Left renal pelvis (tissue), 4 donors: ENCODE measurements at places on chromosomes 4 and X. TPM values are rescaled to one million over a fixed set of nuclear protein-coding genes. Genes with fewer than 3 reads are reported as not detected.

DNA sequence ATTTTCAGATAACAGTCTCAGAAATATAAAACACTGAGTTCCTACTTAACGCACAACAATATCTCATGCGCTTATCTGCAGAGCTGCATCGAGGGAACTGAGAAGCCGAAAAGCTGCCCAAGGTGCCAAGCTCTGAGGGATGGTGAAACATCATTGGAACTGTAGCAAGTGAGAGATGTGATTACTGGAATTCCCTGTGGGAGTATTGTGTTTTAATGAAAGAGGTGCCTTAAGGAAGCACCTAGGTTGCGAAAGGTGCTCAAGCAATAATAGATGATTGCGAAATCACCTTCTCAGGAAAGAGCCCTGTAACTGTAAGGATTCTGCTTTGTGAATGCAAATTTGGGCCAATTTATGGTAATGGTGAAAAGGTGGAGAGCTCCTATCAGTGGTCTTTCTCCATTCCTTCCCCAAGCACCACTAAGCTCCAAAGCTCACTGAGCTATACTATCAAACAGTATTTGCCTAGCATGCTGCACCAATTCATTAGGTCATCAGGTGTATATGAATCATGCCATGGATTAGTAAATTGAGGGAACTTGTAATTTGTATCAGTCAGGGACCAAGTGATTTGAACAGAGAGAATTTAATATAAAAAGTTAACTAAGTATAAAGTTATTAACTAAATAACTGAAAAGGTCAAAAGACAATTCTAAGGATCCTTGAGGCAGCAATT is 59.0 kb upstream of the ATP8A1 start:
- DNase-seq, result no peak

Gene GPR34
- polyA plus RNA-seq, result 7.1 TPM

DNA sequence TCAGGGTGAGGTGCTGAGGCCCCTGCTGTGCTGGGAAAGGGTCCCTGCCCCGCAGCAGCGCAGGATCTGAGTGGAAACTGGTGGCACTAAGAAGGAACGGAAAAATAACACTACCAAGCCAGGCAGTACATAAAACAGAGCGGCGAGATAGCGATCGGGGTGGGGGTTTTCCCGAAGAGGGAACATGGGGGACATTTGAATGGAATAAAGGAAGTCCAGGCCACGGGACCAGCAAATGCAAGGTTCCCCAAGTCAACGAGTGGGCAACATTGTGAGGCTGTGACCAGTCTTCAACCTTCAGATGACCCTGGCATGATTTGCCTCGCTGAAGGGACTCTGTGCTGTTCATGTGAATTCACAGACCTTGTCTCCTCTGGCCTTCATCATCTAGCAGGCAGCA is 13.7 kb downstream of the MSX1 start:
- DNase-seq, result no peak

Gene P2RY4
- 0.25 TPM for polyA plus RNA-seq

- no peak for DNase-seq
Observed at GRCh38 chr4:73103799-73104503, 34.4 kb upstream of the COX18 start.

Gene FUNDC1
- polyA plus RNA-seq, result 34.5 TPM

GRCh38 chr4:87031920-87032319 is 97.1 kb downstream of the AFF1 start:
- DNase-seq, result no peak

DNA sequence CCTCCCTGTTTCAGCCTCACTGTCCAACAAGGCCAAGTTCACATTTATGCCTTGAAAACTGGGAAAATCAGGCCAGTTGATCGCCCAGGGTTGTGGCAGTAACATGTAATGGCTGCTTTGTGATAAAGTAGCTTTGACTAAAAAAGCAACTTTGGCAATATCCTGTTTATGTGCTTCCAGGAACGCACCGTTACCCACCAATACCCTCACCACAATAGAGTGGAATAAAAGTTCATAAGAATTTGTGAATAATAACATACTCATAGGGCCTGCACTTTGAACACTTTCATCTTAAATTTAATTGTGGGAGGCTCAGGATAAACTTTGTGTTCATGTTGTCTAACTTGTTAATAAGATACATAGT is 80.7 kb upstream of the MAML3 start:
- no peak for DNase-seq

Gene FOXO4
- polyA plus RNA-seq, result 22.0 TPM

DNA sequence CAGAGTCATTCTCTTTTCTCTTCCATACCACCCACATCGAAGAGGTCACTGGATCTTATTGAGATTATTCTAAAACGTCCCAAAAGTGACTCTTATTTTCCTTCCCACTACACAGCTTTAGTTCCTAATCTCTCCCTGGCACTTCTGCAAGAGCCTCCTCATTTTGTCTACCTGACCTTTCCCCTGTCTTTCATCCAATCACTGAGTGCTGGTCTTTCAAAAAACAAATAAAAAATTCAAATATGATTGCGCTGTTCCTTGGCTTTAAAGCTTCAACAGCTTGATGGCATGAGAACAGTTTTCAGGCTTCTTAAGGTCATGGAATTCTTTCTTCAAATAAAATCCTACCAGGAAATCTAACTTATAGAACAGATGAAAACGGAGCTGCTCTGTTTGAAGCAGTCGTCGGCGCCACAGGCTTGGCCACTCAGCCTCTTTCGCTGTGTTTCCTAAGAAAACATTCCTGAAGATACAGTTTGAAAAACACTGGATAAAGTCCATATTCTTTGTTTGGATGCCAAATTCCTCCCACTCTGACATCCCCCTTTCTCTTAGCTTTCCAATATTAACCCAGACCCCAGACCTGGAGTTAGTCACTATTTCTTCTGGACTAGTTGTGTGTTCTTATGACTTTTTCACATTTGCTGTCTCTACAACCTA is 12.5 kb downstream of the SYTL5 start:
- peak; percentile 8 for DNase-seq

Gene OPHN1
- polyA plus RNA-seq, result 8.4 TPM

- no peak for DNase-seq
Observed at GRCh38 chrX:135931644-135932487, 38.4 kb downstream of the SAGE1 start.

Gene MAMLD1
- 6.5 TPM for polyA plus RNA-seq

Gene PHEX
- polyA plus RNA-seq, result 0.37 TPM

Gene SLC10A6
- not detected for polyA plus RNA-seq

GRCh38 chr4:155572106-155572703 is 94.4 kb upstream of the GUCY1A1 start:
- DNase-seq, result no peak

Gene NSDHL
- 33.7 TPM for polyA plus RNA-seq

DNA sequence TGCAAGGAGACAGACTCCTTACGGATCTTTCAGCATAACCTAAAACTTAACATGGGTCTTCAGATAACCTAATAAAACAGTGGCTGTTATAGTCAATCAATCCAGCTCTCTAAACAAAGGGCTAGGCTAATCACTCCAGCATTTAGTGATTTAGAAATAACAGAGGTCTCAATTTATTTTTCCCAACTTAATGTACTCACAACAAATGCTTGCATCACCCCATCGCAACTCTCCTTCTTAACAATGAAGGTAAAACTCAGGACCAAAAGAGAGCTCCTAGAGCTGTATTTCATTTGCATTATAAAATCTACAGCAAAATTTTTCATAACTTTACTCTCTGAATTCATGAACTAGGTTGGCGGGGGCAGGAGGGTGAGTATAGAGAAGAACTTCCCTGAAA is 1.1 kb downstream of the LIN54 start:
- no peak for DNase-seq

Gene OPRPN
- polyA plus RNA-seq, result not detected

DNA sequence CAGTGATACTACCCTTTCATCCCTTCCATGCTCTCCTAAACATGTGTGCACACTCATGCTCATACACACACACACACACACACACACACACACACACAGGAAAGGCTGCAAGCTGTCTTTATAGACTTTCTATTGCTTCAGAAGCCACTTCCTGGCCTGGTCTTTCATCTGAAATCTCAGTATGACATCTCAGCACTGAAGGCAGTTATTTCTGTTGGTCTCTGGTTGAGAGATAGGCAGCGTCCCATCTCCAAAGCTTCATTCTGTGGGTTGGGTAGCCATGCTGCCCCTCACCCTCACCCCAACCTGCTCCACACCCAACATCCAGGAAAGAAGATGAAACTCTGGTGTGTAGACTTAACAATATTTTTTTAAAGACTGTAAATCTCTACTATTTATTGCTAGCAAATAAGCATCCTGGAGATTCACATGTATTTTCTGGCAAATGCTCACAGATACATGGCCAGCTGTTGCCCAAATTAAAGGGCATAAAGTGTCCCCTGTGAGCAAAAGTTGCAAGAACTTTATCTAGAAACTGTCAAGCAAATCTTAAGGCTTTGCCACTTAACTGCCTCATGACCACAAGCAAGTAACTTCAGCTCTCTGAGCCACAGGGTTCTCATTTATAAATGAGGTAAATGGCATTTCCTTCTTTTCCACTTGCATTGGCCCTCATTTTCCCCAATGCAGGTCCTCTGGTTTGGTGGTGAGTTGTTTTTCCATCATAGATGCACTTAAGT is 189.8 kb upstream of the AFF2 start:
- DNase-seq, result no peak

Gene ASB9
- polyA plus RNA-seq, result 12.4 TPM

- DNase-seq, result no peak
Observed at GRCh38 chrX:109448282-109448938, 33.5 kb downstream of the GUCY2F start.

DNA sequence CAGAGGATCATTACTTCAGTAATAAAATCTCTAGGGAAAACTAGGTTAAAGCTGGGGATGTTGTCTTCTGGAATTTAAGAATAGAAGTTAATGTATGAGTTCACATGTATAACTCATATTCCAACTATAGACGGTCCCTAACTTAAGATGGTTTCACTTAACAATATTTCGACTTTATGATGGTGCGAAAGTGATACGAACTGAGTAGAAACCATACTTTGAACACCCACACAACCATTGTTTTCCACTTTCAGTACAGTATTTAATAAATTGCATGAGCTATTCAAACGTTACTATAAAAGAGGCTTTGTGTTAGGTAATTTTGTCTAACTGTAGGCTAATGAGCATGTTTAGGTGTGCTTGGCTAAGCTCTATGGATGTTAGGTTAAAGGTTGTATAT is 38.7 kb downstream of the CCSER1 start:
- DNase-seq, result no peak

DNA sequence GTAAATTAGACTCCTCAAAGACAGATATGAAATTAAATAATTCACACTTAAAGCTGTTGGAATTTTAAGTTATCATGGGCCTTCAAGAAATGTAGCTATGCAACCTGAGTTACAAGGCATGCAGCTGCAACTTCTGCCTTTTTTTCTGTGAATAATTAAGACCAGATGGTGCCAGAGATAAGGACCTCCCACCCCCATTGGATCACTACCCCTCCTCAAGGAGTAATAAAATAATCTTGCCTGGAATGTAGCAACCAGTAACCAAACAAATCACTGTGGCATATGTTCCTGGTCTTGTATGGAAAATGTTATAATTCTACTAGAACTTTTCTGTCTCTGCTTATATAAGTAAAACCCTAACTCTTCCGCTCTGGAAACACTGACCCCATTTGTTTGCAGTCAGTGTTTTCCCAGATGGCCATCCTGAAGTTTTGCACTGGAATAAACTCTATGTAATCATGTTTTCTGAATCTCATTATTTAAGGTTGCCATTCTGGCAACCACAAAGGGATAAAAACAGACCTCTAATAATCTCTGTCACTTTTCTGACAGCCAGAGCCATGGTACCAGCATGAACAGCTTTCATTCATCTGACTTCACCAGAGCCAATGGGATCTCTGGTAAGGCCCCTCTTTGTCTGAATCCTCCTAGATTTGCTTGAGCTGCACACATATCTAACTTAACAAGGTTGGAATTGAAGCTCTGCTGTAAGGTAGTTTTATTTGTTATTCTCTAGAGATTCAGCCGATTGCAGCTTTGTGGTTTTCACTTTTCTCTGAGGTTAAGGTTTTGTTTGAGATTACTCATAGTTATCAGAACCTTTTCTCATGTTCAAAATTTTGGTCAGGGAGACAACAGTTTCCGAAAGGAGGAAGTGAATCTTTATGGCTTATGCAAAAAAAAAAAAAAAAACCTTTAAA is 274.6 kb downstream of the NAF1 start:
- DNase-seq, result no peak

DNA sequence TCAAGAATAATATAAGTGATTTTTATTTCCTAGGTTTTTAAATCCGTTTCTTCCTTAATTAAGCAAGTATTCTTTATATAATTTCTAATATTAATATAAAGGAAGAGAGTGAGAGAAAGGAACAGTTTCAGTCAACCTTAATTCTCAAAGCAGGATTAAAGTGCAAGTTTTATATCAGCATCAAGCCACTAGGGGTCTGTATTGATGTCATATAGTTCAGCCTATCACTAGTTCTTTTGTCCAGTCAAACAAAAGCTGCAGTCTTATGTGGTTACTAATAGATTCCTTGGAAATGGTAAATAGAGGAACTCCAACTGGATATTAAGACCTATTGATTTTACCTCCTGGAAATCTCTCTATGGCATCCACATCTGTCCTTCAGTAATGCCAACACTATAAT is 82.0 kb downstream of the NAP1L3 start:
- DNase-seq, result no peak

DNA sequence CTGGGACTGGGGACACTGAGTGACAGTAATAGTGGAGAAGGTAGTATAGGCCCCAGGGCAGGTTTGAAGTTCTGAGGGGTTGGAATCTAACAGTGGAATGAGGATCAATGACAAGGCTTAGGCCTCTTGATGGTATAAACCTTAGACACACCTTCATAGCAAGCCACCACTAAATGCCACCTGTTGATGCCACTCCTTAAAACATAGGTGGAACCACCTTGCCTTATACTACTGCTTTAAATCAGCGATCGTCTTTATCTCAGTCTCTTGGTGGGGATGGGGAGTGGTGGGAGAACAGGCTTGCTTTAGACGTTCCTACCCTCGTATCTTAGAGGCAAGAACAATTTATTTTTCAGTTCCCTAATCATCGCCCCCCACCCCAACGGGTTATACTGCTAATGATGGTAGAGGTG is 1.2 kb downstream of the RAB33B start:
- no peak for DNase-seq

- DNase-seq, result no peak
Observed at GRCh38 chrX:73289039-73289438, 74.4 kb upstream of the NAP1L2 start.

Gene EGF
- polyA plus RNA-seq, result 3.8 TPM

DNA sequence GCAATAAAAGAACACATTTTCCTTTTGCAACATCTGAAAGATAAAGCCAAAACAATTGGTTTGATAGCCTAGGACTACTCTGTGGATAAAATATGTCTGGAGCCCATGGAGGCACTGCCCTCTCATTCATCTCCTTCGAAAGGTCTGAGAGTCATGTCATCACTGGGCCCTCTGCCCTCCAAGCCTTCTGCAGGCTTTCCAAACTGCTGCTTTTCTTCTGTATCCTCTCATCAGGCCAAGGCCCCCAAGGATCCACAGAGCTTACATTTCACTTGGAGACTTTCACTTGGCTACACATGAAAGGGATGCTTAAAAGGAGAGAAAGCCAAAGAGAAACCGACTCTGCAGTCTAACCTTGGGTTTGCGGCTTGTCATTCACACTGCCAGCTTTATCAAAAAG is 109.9 kb downstream of the SH3RF1 start:
- no peak for DNase-seq

DNA sequence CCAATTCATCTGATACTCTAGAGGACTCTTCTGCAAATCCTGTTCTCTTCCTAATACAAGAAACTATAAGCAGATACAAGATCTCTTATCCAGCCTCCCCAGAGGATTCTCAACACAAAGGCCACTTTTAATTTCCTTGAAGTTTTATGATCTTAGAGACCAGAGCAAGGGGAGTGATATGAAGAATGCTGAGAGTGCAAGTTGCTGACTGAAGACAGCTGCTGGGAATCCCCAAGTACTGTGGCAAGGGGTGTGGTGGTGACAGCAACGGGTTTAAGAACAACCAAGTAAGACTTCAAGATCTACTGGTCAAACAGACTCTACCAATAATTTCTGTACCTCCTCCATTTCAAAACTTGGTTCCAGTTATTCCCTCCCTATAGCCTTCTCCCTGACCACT is 7.0 kb downstream of the AMMECR1 start:
- DNase-seq, result no peak
